Activated CD4-positive, alpha-beta T cell treated with anti-CD3 and anti-CD28 coated beads, Interleukin-2, Interleukin-4, amounts not matched to agents 100 ng/mL and 50 ng/mL, durations not matched to agents 16 hours and 8 hours (primary cell): ENCODE measurements at places on chromosomes 5 and 9.

GRCh38 chr5:162096448-162096847 is 28.9 kb downstream of the GABRG2 start:
- DNase-seq = no peak

GRCh38 chr5:179804555-179804947 is 2.1 kb downstream of the MGAT4B start:
- no peak for DNase-seq

DNA sequence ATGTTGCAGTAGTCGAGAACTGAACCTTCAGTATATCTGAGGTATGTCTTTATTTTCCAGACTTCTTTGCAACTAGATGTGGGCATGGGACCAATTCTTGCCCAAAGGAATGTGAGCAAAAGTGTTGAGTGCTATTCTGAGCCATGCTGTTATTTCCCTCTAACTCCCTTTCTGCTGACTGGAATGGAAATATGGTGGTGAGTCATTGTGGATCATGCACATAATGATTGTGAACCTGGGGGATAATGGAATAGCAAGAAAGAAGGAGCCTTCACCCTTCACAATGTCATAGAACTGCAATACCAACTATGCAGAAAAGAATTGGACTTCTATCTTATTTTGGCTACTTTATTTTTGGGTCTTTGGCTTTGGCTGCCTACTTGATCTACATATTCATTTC is 10.3 kb upstream of the DOCK2 start:
- DNase-seq = no peak

GRCh38 chr5:176653401-176654385 is 6.4 kb downstream of the TSPAN17 start:
- peak; percentile 67 for DNase-seq

- no peak for DNase-seq
These were observed 23.7 kb downstream of the IDNK start for GRCh38 chr9:83646500-83647239.

DNA sequence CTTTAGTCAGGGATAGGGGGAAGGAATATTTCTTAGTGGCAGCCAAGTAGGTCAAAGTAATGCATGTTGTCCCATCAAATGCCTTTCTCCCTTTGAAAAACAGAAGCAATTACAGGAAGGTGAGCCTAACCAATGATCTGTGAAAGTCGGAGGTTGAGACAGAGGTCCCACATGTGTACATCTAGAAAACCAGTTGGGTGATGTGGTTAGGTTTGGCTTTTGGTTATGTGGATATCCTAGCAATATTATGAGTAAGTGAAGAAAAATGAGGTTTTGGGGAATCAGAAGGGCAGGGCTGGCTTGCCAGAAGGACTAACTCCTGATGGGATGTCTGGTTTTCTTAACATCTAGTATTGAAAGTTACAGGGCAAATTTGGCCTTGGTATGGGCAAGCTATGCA is 63.4 kb upstream of the PALM2AKAP2 start:
- DNase-seq = no peak
